Smooth muscle cell of bladder (primary cell): ENCODE measurements at places on chromosomes 12 and 14. TPM values are rescaled to one million over a fixed set of nuclear protein-coding genes. Genes with fewer than 3 reads are reported as not detected.

Gene NKX2-1
- not detected in 2 replicates for total RNA-seq

Gene VASH1
- total RNA-seq: 2.6 and 5.1 TPM in 2 replicates

Gene FOXN4
- total RNA-seq: not detected in 2 replicates

Gene KRT75
- total RNA-seq: not detected in 2 replicates

Gene CEP128
- total RNA-seq: 1.8 and 2.6 TPM in 2 replicates

Gene SRRM4
- under 0.01 TPM in 2 replicates for total RNA-seq

Gene ART4
- total RNA-seq: under 0.01 TPM in 2 replicates

Gene NRXN3
- total RNA-seq: under 0.01 and 0.14 TPM in 2 replicates

Gene NRL
- total RNA-seq: 0.28 and 0.46 TPM in 2 replicates
